ENCODE measurements at places on chromosomes 12 and 14. TPM values are rescaled to one million over a fixed set of nuclear protein-coding genes. Genes with fewer than 3 reads are reported as not detected.

Gene IRAK3
- 0.02 TPM for total RNA-seq

Gene ALG10B
- total RNA-seq: 2.4 TPM

Gene SYNE3
- 1.4 TPM for total RNA-seq

Gene KRT86
- total RNA-seq: 0.31 TPM

DNA sequence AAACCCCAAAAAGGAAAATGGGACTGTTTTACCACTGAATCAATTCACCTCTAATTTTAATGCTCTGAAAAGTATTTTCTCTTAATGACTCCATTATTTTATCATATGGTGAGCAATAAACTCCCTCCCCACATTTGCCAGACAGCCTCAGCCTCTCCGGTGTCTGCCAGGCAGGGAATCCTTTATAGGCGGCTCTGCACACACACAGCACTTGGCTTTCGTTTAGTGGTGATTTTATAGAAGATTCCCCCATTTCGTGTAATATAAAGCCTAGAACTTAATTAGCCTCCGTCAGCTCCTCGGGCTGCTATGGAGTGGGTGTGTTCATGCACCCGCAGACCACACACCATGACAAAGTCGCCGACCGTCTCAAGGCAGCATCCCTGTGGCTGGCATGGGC, 10.1 kb upstream of the C14orf180 start:
- no peak for DNase-seq

- no peak for DNase-seq
Measured at GRCh38 chr12:124073356-124074035, 100.5 kb downstream of the ZNF664 start.
